ENCODE measurements at places on chromosomes 1 and 21.

DNA sequence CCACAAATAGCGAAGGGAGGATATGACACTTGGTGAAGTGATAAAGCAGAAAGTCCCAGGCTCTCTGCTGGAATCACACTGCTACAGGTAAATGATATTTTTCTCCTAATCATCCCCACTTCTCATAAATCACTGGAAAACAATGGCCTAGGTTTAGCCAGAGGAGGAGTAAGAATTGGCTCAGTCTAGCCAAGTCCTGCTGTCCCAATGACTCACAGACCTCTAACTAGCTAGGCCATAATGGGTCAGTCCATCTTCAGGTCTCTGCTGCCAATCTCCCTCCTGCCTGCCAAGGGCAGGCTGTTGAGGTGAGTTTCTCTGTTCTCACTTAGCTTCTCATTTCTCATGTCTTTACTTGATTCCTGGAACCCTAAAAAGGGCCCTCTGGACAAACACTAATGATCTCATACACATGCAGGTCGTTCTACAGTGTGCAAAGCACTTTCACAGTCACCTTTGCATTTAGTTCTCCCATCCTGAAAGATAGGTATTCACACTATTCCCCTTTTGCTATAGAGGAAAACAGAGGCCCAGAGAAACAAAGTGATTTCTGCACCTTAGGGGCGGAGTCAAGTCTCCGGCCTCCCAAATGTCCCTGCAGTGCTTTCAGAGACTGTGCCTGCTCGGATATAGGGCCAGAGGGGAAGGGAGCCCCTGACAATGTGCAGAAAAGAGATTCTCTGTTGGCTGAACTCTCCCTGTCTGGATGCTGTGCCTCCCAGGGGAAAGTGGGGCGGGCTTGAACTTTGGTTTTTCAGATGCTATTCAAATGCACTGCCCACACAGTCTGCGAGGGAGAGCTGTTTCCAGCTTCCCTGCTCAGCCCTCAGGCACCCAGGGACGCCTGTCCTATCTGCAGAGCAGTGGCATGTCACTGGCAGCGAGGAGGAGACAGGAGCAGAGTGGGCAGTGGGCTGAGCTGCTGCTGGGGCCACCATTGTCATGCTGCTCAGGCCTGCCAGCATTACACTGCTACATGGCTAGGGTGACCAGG, 3.9 kb upstream of the CDK18 start:
- no peak for DNase-seq

DNA sequence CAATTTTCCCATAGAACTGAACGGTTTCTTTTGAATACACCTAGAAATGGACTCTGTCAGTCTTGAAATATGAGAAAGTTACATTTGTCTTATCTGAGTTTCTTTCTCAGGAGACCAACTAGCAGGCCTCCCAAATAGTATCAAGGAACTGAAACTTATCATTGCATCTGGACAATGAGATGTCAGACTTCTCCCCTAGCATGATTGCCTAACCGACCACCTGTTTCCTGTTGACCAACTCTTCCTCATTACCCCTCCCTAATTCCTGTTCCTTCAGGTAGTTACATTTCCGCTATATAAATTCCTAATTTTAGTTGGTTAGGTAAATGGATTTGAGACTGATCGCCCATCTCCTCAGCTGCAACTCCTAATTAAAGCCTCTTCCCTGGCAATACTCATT, 1587.3 kb downstream of the NCAM2 start:
- DNase-seq: no peak

DNA sequence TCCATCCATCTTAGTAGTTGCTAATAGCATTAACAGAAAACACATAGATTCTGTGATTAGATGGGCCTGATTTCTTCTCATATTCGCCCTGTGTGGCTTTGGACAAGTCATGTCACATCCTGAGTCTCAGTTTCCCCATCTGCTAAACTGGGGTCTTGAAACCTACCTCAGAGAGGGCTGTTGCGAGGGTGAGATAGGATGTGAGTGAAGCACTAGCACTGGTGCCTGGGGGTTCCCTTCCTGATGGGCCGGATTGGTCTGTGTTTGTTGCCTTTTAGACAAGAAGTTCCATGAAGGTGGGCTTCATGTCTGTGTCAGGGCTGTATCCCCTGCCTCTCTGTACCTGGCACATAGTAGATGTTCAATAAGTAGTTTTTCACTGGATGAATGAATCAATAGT, 3.5 kb upstream of the MAN1C1 start:
- no peak for DNase-seq

- no peak for DNase-seq
Observed at GRCh38 chr1:54585181-54586066, 37.4 kb downstream of the ACOT11 start.

GRCh38 chr1:116763787-116764465, 9.7 kb downstream of the CD2 start:
- no peak for DNase-seq

GRCh38 chr1:43282220-43283195, 2.9 kb downstream of the C1orf210 start:
- DNase-seq: no peak

- DNase-seq: no peak
Observed at GRCh38 chr1:175599212-175599705, 144.1 kb downstream of the TNR start.

GRCh38 chr1:220954321-220955075, 75.3 kb downstream of the HLX start:
- no peak for DNase-seq

DNA sequence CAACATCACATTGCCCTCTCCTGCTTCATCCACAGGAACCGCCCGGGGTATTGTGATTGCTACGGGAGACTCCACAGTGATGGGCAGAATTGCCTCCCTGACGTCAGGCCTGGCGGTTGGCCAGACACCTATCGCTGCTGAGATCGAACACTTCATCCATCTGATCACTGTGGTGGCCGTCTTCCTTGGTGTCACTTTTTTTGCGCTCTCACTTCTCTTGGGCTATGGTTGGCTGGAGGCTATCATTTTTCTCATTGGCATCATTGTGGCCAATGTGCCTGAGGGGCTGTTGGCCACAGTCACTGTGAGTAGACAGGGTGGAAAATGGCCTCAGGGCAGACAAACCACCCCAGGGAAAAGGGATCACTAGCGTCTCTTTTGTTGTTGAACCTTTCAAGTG, 12.7 kb downstream of the ATP1A4 start:
- no peak for DNase-seq

GRCh38 chr1:56137521-56138505, 441.6 kb downstream of the PLPP3 start:
- DNase-seq: no peak

DNA sequence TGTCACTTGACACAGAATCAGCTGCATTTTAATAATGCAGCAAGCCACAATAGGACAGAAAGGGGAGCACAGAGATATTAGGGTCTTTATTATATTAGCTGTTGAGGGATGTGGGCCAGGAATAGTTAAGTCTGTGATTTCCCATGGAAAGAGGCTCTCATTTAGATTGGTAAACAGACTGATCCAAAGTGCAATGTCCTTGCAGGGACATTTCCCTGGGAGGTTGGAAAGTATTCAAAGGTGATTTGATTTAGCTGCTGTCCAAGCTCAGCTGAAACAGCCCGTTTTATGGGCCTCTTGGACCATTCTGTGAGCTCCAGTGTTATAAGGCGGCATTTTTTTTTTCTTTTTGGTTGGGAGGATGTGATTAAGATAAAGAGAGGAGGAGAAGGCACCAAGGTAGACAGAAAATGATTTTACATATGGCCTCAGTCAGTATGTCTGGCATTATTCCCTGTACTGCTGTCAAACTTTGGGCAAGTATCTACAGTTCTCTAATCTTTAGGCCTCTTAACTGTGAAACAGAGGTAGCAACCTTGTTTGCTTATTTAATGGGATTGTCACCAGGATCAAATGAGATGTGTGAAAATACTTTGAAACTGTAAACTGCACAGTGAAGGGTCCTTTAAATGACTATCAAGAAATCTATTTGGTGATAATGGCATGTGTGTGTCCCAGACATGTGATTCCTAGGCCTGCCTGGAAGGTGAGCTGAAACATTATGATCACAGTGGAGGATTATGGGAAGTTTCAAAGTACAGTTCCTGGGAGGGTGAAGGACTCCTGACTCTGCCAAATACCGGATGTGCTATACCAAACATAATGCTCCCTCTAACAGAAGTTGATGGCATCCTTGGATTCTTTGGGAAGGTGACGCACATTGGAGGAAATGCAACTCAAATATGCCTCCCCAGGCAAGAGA, 62.2 kb downstream of the NOS1AP start:
- no peak for DNase-seq

DNA sequence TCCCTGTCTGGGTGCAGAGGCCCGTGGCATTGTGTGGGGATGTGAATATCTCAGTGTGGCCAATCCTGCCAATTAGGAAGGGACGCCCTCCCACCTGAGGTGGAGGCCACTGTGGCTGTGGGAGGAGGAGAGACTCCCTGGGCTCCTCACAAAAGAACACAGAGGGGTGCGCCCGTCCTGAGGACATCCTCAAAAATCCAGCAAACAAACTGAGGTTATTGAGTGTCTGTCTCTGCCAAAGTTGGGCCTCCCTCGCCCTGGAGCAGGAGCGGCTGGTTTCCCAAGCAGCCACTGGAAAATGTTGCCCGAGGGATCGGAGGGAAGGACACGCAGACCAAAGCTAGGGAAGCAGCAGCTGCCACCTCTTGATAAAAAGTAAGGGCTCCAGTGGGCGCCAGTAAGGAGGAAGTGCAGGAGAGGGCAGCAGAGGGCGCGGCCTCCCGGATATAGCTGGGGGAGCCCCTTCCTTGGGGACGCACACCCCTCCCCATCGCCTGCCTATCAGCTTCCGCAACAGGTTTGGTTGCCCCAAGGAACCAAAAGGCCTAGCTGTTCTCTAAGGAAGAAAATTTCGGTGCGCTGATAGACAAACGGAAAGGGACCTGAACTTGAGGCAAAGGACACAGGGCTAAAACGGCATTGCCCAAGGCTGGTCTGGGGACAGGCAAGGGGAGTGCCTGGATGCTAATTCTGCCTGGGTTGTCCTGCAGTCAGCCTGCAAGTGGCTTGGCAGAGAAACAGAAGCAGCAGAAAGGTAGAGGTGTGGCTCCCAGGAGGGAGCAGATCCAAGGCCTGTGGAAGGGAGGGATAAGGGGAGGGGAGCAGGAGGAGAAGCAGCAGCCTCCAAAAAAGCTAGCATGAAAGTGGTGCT, 1.7 kb upstream of the GRIK3 start:
- no peak for DNase-seq

- DNase-seq: no peak
Observed at GRCh38 chr1:154860156-154860870, 9.8 kb downstream of the KCNN3 start.

GRCh38 chr1:29767088-29767685, 530.9 kb downstream of the PTPRU start:
- DNase-seq: no peak

GRCh38 chr21:41064334-41064791, 103.6 kb upstream of the BACE2 start:
- DNase-seq: no peak

GRCh38 chr1:103447471-103447870, 78.0 kb upstream of the RNPC3 start:
- no peak for DNase-seq

- no peak for DNase-seq
Observed at GRCh38 chr1:36624466-36624865, 141.8 kb upstream of the CSF3R start.

DNA sequence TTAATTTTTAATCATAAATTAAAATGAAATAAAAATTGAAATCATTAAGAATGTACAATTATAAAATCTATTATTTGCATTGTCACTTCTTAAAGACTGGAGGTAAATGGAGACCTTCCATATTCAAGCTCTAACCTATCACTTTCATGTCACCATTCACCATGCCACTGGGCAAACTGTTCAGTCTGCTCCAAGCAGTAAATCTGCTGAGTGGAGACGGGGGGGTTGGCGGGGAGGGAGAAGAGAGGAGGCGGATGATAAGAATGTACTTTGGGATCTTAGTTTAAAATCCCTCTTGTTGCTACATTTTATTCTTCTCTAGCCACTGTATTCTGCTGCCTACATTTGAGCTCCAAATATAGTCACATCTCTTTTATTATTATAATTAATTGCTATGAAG, 365.9 kb upstream of the NFIA start:
- DNase-seq: no peak

DNA sequence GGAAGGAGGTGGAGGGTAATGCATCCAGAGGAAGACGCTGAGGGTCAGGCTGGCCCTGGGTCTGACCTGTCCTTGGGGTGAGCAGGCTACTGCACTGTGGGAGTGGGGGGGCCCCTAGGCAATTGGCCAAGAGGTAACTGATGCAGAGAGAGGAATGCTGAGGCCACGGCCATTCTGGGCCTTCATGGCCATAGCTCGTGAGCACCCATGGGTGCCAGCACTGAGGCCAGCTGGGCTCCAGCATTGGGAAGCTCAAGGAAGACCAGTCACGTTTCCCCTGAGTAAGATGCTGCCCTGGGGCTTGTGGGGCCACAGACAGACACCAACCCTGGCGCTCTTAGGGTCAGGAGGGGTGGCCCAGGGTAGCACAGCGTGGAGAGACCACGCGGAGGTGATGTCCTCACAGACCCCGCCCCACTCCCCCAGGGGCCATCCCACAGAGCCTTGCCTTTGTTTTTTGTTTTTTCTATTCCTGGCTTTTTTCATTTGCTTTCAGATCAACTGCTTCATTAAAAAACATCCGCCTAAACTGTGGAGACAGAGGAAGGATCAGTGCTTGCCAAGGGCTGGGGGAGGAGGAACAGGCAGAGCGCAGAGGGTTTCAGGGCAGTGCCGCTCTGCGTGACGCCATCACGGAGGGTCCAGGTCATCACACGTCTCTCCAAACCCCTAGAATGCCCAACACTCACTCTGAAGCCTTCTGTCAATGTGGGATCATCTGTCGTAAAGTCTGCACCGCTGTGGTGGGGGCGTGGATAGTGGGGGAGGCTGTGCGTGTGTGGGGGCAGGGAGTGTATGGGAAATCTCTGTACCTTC, 61.1 kb downstream of the SIK1 start:
- DNase-seq: no peak

DNA sequence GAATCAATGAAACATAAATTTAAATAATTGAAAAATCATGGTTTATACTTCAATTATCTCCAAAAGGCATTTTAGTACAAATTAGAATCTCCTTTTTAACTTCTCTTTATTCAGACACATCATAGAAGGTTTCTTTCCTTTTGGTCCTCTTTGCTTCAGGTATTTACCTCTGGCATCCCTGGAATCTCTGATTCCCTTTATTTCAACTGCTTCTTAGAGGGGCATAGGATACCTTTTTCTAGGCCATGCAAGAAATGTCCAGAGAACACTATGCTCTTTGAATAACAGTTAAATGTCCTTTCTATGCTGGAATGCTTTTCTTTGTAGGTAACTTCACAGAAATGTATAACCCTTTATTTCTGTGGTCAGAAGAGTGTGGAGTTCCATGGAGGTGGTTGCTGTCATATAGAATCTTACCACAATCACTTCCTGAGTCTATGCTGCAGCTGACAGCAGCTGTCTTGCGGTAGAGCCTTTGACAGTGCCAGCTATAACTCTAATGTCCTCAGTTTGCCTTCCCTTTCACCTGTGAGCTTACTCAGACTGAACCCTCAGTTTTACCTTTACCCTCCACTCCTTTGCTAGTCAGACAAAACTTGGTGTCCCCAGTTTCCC, 8.6 kb downstream of the LAMC2 start:
- DNase-seq: no peak

- DNase-seq: no peak
Observed at GRCh38 chr1:43449708-43450069, 4.0 kb downstream of the HYI start.
